ENCODE measurements at places on chromosomes 3 and 15. TPM values are rescaled to one million over a fixed set of nuclear protein-coding genes. Genes with fewer than 3 reads are reported as not detected.

The REC114 gene
- not detected for total RNA-seq

The LRRC15 gene
- 0.45 TPM for total RNA-seq

The FOXB1 gene
- total RNA-seq, result not detected

The KLHL25 gene
- total RNA-seq, result 4.9 TPM

The GOLGA6L4 gene
- 0.83 TPM for total RNA-seq
